HS-27A (cell line): ENCODE measurements at places on chromosomes 11 and 22.

- no peak for DNase-seq
These were observed 14.2 kb upstream of the OMP start for GRCh38 chr11:77088236-77089003.

GRCh38 chr11:122197066-122197987 lies 81.3 kb upstream of the BLID start:
- peak; percentile 99 for DNase-seq

DNA sequence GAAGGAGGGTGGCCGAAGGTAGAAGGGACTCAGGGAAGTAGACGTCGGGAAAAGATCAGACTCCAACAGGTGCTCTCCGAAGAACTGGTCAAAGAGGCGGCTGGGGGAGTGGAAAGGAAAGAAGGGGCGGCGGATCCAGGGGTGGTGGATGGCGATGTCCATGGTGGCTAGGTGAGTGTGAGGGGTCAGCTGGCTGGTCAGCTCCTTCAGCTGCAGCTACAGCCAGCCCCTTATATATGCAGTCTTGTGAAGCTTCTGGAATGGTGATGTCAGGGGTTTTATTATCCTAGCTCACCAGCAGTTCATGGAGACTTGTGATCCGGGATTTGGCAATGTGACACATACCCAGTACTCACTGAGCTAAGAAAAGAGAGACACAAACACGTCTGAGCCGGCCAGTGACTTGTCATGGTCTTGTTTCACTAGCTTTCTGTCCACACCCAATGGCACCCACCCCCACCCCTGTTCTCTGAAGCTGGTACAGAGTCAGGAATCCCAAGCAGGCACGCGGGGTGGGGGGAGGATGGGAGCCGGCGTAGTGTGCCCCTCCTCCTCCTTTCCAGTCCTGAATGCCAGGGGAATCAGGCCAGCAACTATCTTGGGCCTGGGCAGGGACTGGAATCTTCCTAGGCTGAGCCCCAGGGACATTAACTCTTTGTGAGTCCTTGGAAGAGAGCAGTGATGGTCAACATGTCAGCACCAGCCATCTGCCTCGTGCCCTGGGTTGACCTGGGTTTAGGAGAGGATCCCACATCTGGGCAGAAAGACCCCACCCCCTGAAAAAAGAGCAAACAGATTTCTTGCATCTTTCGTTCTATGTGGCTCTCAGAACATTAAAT lies at the start of gene CRYAB:
TSS of gene CRYAB (minus strand) at position 208 of the 839 bp plus-strand sequence. CDS start at position 162, 46 bp downstream.
- peak; percentile 51 for DNase-seq

GRCh38 chr11:131307506-131307905 lies 62.9 kb upstream of the NTM start:
- no peak for DNase-seq

DNA sequence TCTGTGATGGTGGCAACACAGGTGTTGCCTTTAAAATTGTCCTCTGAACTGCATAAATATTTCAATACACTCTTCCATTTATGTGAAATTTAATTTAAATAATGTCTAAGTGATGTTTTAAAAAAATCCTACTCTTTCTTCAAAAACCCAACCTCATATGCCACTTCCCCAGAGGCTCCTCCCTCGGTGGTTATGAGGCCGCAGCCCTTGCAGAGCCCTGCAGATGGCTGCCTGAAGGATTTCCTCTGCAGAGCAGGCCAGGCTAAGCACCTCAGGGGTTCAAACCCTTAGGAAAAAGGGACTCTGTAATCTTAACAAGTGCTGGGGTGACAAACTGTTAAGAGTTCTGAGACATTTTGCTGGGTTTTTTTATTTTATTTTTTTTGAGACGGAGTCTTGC lies 25.2 kb downstream of the MORC2 start:
- DNase-seq = no peak

- no peak for DNase-seq
These were observed 7.7 kb downstream of the BIK start for GRCh38 chr22:43118024-43118849.

- no peak for DNase-seq
These were observed 133.3 kb downstream of the ST3GAL4 start for GRCh38 chr11:126488591-126489370.

DNA sequence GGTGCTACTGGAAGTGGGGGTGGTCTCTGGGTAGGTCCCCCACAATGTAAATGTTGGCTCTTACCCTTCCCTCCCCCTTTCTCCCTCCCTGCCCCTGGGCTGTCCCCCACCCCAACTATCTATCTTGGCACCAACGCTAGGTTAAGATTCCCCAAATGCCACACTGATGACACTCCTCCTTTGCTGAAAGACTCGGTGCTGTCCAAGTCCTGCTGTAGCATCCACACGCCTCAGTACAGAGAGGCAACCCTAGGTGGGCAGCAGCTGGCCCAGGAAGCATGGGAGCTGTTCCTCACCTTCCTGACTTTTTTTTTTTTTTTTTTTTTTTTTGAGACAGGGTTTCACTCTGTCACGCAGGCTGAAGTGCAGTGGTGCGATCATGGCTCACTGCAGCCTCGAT lies 3.4 kb upstream of the KCTD17 start:
- no peak for DNase-seq

DNA sequence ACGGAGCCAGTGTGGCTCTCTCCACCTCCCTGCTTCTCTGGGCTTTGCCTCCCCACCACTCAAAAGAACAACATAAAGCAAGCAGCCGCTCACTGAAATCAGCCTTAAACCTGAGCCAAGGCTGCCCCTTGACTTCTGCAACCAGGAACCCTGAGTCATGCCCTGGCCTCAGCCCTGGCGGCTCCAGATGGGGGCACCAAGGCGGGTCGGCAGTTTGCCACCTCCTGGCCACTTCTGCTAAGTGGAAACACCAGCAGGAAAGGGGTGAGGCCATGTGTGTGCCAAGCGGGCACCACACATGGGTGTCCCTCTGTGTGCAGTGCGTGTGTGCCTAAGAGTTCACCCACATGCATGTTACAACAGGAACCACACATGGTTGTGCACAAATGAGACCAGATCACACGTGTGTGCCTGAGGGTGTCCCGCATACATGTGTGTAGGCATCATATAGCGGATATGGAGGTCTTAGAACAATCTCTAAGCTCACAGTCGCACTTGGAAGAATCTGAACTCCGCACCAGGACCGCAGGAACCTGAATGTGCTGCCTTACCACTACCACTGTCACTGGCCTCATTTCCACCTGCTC lies 221.2 kb downstream of the MN1 start:
- no peak for DNase-seq
